ENCODE measurements at places on chromosomes 2 and 18.

GRCh38 chr18:23958036-23958435, 56.5 kb upstream of the TTC39C start:
- no peak for DNase-seq

- DNase-seq, result no peak
These were observed 216.9 kb upstream of the FSHR start for GRCh38 chr2:49371128-49371701.

GRCh38 chr18:2848247-2849246, 1.7 kb downstream of the EMILIN2 start:
- no peak for DNase-seq

DNA sequence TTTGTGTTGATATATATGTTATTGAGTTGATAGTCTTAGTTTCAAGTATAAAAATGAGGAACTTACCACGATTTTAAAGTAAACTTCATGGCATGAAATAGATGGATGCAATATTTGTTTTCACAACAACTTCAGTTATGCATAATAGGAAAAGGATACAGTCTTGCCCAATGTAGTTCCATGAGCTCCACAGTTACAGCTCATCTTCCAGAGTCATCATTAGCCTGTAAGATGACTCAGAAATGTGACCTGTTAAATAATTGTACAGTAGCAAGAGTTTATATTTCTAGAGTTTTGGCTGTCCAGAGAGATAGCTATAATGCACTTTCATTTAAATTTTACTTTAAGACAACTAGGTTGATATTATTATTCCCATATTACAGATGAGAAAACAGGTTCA, 80.9 kb upstream of the ARHGAP28 start:
- no peak for DNase-seq

- no peak for DNase-seq
These were observed 33.4 kb upstream of the CNOT11 start for GRCh38 chr2:101219246-101219645.

DNA sequence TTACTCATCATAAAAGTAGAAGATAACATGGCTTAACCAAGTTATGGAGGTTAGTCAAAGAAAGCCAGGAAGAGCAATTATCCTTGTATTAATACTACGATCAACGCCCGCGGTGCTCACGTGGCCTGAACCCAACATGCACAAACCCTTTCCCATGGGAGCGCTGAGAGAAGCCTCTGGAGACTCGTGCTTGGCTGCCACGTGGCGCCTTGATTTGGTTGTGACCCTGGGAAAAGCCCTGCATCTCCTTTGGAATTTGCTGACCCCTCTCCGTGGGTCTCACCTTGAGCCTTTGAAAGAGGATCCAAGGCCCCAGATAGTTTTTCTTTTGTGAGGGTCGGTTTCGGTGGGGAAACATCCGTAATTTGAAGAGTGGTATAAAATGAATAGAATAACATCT, 255.6 kb downstream of the DCDC2C start:
- no peak for DNase-seq

- DNase-seq, result no peak
These were observed 31.7 kb upstream of the RNF152 start for GRCh38 chr18:61924550-61924949.

DNA sequence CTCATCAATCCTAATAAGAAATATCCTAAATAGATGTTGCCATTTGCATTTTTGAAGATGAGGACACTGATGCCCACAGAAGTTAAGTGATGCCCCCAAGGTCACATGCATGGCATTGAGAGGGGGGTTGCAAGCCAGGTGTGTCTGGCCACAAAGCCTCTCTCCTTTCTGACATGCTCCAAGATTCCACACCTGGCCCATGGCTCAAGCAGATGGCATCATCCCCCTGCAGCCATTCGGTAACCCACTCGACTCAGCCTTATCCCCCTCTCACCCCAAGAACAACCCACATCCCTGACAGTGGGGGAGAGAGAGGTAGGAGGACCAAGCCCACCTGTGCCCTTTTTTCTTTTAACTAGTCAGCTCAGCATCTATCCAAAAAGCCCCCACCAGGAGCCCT, 16.5 kb upstream of the TEX51 start:
- DNase-seq, result no peak

- no peak for DNase-seq
These were observed 24.1 kb downstream of the CHST10 start for GRCh38 chr2:100393362-100393761.

DNA sequence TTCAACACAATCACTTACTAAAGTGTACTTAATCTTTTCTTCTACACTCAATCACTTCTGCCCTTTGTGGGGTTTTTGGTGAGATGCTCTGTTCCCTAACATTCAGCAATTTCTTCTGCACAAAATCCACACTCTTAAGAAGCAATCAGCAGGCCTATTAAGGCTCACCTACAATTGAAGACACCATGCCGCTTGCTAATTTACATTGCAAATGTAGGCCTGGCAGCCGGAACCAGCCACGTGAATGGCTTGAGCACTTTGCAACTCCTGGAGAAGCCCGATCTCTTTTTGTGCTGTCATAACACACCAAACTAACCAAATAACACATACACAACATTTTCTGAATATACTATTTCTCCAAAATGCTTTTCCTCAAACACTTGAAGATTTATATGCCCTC, 66.3 kb downstream of the NYAP2 start:
- DNase-seq, result no peak

DNA sequence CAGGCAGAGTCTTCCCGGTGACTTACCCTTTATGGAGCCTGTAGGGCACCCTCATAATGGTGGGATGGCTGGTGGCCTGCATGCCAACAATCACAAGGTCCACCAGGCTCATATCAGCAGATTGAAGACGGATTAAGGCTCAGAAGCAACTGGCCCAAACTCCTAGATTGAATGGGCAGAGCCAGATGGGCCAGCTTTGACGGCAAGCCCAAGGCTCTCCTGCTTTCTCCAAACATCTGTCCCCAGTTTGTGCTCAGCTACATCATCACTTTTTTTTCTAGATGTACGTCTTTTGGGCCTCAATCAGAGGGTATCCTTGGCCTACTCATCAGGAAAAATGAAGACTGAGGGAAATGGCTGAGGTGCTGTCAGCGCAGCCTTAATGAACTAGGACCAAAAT, 114.6 kb downstream of the VIT start:
- DNase-seq, result no peak

GRCh38 chr2:80302314-80303005, 2.1 kb downstream of the LRRTM1 start:
- no peak for DNase-seq

- no peak for DNase-seq
These were observed 416.5 kb downstream of the MEIS1 start for GRCh38 chr2:66851449-66851872.

- DNase-seq, result no peak
These were observed 107.2 kb upstream of the SMAD2 start for GRCh38 chr18:48037481-48038271.

- no peak for DNase-seq
These were observed 4.5 kb upstream of the PRSS56 start for GRCh38 chr2:232515639-232516038.

DNA sequence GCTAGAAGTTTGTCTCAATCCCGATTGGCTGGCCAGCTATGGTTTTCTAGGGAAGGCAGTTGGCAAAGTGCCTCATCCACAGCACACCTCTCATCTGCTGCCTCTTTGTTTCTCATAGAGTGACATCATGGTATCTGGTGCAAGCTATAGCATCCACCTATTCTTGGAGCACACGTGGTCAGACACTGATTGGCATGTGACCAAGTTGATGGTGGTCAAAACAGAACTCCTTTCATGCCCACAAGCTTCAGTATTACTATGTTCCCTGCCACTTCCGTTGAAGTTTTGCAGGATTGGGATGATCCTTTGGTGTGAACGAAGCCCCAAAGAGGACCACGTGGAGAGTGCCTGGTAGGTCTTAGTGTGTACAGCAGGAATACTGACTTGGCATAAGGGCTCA, 28.8 kb downstream of the TTC32 start:
- no peak for DNase-seq

GRCh38 chr2:23401427-23402204, 16.6 kb downstream of the KLHL29 start:
- DNase-seq, result no peak

DNA sequence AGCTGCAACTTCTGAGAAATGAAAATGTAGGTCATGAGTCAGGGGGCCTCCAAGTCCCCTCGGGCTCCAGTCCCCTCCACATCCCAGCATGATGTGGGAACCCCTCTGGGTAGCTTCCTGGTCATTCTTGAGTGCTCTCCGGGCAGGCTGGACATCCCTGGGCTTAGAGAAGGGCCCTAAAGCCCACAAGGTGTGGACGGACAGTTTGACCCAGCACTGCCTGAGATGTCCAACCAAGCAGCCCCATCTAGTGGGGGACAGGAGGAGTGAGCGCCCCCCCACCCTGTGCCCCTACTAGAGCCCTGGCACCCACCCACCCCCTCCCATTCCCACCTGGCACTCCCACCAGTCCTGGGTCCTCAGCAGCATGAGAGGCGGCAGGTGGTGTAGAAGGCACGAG, 46.0 kb downstream of the CYP27C1 start:
- no peak for DNase-seq

DNA sequence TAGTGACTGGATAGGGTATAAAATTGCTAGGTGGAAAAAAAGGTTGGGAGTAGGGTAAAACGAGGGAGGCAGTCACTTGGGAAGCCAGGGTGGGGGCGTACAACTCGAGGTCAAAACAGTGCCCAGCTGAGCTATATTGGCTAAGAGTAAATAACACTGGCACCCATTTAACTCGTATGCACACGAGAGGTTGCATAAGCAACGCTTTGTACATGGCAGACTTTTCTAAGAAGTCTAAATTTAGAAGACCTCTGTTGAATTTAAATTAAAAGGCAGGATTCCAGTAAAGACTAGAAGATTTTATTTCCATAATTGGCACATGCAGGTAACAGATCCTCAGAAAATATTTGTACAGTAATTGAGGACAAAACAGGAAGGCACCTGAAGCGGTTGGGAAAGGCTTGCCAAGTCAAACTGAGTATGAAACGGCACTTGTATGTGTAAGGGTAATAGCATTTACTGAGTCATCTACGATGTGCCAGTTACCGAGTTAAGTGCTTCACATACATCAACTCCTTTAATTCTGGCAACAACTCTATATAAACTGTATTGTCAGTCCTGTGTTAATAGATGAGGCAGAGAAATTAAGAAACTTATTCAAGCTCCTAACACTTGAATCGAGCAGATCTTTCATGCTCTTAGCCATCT, 1.4 kb upstream of the MALT1 start:
- no peak for DNase-seq

- no peak for DNase-seq
These were observed 72.9 kb upstream of the STK39 start for GRCh38 chr2:168320267-168320666.

DNA sequence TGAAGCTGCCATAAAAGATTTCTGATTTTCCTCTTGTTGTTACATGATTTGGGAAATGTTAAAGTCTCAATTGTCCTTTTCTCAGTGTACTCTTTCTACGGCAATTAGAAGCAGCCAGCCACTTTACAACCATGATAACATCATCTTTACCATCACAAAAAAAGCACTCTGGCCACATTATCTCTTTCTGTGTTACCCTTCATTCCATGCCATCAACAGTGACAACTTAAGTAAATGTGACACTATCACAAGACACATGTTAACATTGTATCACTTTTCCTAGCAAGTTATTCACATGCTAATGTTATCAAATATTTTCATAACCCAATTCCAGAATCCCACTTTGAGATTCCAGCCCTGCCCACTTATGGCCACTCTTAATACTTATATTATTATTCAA, 131.2 kb downstream of the TMX3 start:
- no peak for DNase-seq

DNA sequence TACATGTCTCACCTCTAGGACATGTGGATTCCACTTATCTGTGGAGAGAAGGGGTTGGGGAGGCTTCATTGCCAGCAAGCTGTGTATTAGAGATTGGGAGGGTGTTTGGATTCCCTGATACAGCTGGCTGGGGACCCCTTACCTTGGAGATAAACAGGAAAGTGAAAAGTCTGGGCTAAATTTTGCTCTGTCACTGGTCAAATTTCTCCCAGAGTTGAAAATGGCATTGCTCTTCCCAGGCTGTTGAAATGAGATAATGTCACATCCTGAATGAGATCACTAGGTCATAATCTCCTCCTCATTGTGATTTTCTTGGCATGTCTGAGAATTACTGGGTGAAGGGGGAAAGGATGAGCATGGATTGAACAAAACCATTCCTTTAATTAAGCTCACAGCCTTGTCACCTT, 265.0 kb upstream of the PARD3B start:
- no peak for DNase-seq

- DNase-seq, result no peak
These were observed 2.1 kb downstream of the STK39 start for GRCh38 chr2:168245074-168245825.

DNA sequence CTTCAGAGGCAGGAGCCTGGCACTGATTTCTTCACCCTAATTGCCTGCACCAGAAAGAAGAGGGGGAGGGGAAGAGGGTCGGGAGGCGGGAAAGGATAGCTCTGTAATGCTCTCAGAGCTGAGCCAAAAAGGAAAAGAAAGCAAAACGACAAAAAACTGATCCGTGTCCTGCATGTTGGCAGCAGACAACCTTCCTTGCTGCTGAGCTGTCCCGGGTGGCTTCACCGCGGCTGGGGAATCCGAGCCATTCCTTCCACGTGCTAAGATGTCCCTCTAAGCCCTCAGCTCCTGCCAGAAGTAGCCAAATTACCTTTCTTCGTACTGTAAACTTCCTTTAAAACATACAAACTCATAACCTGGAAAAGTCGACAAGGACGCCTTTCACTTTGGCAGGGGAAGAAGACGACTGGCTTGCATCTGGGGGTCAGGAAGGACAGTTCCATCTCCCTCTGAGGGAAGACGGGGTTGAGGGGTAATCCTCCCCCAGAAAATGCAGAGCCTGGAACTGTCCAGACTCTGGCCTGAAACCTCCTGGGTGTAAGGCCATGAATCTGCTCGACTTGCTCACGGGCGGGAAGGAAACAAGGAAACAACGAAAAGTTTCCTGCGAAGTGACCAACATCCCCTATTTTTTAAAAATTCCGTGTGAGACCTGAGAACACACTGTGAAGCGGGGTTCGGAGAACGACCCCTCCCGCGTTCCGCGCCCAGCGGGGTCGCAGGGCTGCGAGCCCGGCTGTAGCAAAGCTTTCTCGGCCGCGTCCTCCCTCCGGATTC, 7.7 kb downstream of the OTX1 start:
- DNase-seq, result no peak

- no peak for DNase-seq
These were observed 100.6 kb downstream of the MSH2 start for GRCh38 chr2:47503481-47504070.

All from NCI-H187 treated with DMSO at 0.1 percent for 48 hours (cell line).